ENCODE measurements at places on chromosomes 11 and 22.

DNA sequence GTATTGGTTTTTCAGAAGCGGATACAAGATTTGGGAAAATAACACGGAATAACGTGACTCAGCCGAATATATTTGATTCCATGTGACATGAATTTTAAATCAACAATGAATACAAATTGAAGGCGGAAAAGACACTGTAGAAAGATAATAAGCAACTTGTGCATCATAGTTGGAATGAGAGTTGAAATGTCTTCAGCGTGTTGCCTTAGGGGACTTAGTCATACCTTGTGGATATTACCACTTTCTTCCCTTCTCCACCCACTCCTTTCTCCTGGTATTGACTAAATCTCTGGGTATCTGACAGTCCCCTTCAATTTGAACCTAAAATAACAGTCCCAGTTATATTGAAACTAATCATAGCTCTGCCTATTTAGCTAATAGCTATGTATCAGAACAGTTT lies 2373.1 kb upstream of the RAG2 start:
- peak; percentile 8 for DNase-seq

DNA sequence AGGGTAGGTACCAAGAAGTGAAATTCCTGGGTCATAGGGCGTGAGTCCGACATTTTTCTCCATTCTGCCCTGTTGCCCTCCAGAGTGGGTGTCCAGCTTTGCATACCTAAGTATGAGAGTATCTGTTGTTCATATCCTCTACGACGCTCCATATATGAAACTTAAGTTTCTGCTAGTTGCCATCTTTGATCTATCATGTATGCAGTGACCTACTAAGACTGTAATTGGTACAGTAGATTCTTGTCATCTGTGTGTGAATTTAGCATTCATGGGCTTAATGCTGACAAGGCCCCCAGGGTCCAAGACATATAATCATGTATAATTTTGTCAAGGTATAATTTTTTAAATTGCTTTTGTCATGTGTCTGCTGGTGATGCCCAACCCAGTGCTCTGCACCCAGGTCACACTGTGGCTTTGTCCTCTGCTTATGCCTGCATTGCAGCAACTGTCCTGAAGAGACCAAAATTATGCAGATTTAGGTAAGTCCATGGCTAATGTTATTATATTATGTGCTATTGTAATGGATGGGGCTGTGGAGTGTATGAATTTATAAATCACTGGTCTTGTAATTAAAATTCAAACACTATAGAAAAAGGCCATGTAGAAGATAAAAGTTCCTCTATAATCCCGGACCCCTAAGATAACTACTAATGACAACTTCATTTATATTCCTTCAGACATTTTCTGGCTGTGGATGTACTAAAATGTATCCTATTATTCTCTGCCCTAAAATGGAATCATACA lies 12.2 kb downstream of the NEAT1 start:
- no peak for DNase-seq

DNA sequence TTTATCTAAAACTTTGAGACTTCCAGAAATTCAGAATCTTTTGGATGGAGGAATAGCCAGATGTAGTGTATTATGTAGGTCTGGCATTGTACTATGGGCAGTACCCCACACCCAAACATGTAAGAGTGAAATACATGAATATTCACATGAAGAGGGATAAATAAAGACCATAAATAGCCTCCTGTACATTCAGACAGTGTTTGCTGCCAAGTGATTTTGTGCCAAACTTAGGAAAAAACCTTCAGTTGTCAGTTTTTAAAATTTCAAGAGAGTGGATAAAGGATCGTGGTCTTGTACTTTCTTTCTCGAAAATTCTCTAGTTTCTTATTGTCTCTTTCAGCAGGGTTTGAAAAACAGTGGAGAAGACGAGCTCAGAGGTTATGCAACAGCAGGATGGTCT lies 150.3 kb upstream of the LARGE1 start:
- DNase-seq = no peak

- no peak for DNase-seq
These were observed 19.9 kb downstream of the IGHMBP2 start for GRCh38 chr11:68923614-68924013.

GRCh38 chr22:46957521-46957920 lies 195.1 kb downstream of the TBC1D22A start:
- DNase-seq = no peak

DNA sequence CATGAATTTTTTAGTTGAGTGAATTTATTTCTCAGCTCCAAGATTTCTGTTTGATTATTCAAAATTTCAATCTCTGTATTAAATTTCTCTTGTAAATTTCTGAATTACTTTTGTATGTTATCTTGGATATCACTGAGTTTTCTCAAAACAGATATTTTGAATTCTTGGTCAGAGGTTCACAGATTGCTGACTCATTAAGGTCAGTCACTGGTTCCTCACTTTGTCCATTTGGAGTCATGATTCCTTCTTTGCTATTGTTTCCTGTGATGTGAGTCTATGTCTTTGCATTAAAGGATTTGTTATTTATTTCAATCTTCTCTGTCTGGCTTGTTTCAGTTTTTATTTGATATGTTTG lies 10.2 kb upstream of the IL17RA start:
- DNase-seq = no peak

- peak; percentile 24 for DNase-seq
These were observed 35.5 kb upstream of the RASSF10 start for GRCh38 chr11:12973528-12974181.

DNA sequence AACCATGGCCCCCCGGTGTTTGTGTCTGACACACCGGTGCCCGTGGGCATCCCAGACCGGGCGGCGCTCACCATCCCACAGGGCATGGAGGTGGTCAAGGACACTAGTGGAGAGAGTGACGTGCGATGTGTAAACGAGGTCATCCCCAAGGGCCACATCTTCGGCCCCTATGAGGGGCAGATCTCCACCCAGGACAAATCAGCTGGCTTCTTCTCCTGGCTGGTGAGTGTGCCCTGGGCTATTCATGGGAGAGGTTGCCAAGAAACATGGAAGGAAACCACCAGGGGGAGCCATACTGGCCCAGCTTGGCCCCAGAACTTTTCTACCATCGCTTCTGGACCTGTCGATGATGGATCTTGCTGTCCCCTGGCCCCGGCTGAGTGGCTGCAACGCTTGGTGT lies 36.5 kb downstream of the PRDM11 start:
- no peak for DNase-seq

DNA sequence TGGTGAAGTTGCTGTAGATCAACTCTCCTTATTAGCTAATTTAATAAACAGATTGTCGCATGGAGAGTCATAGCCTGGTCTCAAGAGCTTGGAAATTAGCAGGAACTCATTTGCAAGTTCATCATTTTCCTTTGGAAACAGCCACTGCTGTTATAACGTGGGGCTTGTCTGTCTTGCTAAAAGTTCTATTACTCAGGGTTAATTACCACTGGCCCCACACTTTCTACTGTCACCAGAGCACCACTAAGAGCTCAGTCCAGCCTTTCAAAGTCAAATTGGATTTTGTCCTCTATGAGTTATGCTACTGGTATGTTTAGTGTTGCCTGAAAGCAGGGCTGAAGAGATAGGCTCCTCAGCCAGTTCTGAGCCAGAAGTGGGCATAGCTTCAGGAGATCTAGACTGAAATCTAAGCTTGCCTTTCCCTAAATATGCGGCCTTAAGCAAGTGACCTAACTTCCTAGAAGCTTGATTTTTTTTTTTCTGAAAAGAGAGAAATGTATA lies 292.2 kb downstream of the INSC start:
- no peak for DNase-seq

GRCh38 chr22:18101536-18101935 lies 9.1 kb upstream of the TUBA8 start:
- no peak for DNase-seq

DNA sequence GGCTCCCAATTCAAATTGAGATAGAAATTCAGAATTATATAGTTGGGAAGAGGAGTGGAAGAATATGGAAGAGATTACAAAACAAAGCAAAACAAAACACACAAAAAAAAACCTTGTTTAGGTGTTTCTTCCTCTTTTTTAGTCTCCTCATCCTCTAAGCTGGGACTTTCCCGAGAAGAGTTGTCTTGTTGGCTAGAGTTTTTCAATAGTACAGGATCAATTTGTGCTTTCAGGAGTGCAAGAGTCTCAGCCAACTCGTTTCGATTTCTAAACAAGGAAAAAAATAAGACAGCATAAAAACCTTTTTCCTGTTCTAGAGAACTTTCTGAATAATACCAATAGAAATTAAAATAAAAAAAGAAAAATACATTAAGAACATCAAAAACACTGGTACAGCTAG lies 87.8 kb upstream of the CLNS1A start:
- DNase-seq = no peak

GRCh38 chr11:109433753-109434256 lies 11.8 kb downstream of the C11orf87 start:
- DNase-seq = no peak

GRCh38 chr22:24175160-24175808 lies 6.0 kb upstream of the SUSD2 start:
- DNase-seq = peak; percentile 23

DNA sequence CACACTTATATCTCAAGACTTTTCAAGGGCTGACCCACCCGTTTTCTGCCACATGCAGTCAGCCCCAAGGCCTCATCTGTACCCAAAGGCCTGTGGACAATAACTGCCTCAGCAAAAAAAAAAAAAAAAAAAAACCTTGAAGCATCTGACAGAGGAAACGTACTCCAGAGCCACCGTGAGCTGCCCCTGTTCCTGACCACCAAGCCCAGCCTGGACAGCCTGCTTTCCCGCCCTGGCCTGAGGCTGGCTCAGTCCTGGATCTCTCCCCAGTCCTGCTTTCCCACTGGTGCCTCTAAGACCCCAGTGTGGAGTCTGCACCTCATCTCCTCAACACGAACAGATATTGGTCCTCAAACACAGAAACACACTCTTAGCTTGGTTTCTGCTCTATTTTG lies 66.5 kb downstream of the SLC35F2 start:
- no peak for DNase-seq

- no peak for DNase-seq
These were observed 150.7 kb downstream of the CCDC34 start for GRCh38 chr11:27212248-27212780.

- no peak for DNase-seq
These were observed 720 bp downstream of the UFD1 start for GRCh38 chr22:19478045-19478900.

DNA sequence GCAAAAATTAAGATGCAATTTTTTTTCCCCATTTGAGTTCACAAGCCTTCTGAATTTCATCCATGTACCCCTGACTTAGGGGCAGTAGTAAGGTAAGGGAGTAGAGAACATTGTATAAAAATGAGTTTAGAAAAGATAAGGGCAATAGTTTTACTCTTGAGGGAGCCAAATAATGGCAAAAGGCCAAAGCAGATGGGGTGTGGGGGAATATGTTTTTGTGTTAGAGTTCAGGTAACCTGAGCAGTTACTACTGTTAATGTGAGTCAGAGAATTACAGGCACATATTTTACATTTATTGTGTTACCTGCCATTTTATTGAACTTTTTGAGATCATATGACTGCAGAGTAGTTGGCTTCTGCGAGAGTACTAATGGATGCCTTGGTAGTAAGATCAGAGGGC lies 3.1 kb downstream of the EED start:
- DNase-seq = no peak

DNA sequence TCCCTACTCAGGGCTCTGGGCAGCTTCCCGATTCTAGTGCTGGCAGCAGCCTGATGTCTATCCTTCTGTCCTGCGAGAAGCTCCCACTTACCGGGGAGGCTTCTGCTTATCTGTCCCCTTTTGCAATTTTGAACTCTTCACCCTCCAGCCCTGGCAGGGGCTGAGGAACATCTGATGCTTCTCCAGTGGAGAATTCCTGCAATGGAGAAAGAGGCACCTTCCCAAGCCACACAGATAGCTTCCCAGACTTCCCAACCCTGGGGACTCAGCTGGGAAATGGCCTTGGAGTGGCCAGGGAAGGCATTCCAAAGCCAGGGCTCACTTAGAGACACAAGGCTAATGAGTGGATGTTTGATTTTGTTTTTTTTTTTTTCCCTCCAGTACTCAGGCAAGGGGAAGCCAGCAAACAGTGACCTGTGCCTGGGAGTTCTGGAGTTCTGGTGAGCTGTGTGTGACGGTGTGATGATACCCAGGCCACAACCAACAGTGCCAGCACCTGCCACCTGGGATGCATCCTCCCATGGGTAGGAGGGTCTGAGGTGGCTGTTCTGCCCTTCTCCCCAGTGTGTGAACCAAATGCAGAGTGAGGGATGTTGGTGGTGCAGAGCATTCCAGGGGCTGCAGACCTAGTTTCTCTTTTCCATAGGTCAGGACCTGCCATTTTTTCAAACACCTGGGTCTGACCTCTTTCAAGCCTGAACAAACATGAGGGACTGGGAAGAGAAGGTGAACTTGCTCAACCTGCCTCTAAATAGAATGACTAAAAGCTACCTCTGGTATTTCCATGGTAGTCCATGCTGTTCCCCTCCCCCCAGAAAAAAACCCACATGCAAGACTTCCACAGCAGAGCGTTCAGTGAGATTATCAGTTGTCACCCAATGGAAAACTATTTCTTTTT lies 95.1 kb downstream of the CCDC81 start:
- DNase-seq = no peak

- DNase-seq = no peak
These were observed 1598.1 kb downstream of the FAM181B start for GRCh38 chr11:81135570-81135969.

- DNase-seq = no peak
These were observed 7.6 kb upstream of the SLC39A13 start for GRCh38 chr11:47400768-47401279.

GRCh38 chr22:40855979-40856512 lies 393 bp downstream of the ST13 start:
- DNase-seq = peak; percentile 20

GRCh38 chr11:19963697-19964387 lies 196.4 kb downstream of the DBX1 start:
- no peak for DNase-seq

GRCh38 chr11:112355726-112356125 lies 95.1 kb upstream of the PLET1 start:
- no peak for DNase-seq

DNA sequence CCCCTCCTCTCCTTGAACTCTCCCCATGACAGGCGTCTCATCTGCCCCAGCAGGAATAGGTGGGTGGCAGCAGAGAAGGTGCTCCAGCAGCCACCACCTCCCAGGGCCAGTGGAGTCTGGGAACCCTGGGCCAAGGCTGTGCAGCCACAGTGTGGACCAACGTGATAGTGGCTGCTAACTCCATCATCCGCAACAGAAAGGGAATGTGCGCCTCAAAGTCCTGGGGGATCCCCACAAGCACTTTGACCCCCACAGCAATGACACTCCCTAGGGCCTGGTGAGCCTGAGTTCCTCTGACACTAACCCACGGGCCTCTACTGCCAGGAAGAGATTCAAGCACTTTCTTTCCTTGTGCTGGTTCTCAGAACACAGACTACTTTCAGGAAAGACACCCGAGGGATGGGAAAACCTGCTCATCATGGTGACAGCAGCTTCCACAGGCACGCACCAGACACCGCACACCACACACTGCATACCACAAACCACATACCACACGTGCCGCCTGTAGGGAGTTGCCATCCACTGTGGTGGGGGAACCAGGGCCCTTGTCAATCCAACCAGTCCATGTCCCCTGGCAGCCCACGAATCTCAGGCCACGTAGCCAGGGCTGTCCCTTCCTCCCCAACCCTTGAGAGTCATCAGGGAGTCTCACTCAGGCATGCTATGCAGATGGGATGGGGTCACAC lies 3.4 kb upstream of the SLC25A1 start:
- DNase-seq = no peak

GRCh38 chr11:61602775-61603569 lies 22.1 kb upstream of the SYT7 start:
- DNase-seq = peak; percentile 95

- no peak for DNase-seq
These were observed 23.5 kb downstream of the SUN2 start for GRCh38 chr22:38732251-38732815.

Data from astrocyte (in vitro differentiated cells and primary cell).